Esophagus muscularis mucosa (tissue), 4 donors: ENCODE measurements at places on chromosomes 12 and 14. TPM values are rescaled to one million over a fixed set of nuclear protein-coding genes. Genes with fewer than 3 reads are reported as not detected.

Gene OTOGL
- total RNA-seq, result 1.6 TPM

DNA sequence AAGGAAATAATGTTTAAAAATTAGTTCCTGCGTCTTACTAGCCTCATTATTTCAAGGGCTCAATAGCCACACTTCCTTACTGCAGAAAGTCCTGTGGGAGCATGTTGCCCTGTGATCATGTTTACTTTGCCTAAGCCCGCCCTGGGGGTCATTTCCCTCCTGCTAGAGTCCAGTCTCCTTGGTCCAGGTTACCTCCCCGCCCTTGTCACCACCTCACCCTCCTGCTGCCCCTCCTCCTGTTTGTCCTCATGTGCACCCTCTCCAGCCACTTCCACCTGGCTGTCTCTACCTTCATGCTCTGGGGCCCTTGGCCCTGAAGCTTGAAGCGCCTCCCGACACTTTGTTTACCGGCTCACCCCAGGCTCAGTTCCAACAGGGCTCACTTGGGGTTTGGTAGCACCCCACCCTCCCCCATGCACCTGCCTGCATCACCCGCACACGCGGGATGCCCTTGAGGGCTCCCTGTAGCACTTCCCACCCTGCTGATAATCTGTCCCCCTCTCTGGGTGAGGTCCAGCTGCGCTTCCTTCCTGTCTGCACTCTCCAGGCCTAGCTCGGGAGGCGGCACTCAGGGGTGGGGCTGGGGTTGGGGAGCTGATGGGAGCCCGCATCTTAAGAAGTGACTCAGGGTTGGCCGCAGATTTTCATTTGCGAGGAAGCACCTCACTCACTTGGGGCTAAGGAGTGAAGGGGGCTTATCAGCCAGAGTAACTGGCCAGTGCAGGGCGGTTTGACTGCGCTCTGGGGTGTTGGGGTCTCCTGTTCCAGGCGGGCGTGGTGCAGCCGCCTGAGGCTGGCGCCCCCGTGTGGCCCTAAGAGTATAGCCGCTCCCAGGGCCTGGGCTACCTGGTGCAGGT lies 40.1 kb downstream of the SMIM41 start:
- H3K36me3 ChIP-seq, result no peaks in the 10 kb centered on the region
- no peaks in the 10 kb centered on the region for H3K27me3 ChIP-seq
- no peak overlapping the region for H3K27ac ChIP-seq
- H3K4me1 ChIP-seq, result peaks cover 12% of the 10 kb centered on the region
- DNase-seq, result no peak
- H3K4me3 ChIP-seq, result no peak overlapping the region

Gene USP44
- total RNA-seq, result 4.4 TPM

- no peaks in the 10 kb centered on the region for H3K27me3 ChIP-seq
- no peak overlapping the region for H3K4me3 ChIP-seq
- no peak for DNase-seq
- peaks cover 9% of the 10 kb centered on the region for H3K4me1 ChIP-seq
Measured at GRCh38 chr14:62301080-62301479, 538.9 kb downstream of the SNAPC1 start.
